ENCODE measurements at places on chromosomes 7 and 10. TPM values are rescaled to one million over a fixed set of nuclear protein-coding genes. Genes with fewer than 3 reads are reported as not detected.

DNA sequence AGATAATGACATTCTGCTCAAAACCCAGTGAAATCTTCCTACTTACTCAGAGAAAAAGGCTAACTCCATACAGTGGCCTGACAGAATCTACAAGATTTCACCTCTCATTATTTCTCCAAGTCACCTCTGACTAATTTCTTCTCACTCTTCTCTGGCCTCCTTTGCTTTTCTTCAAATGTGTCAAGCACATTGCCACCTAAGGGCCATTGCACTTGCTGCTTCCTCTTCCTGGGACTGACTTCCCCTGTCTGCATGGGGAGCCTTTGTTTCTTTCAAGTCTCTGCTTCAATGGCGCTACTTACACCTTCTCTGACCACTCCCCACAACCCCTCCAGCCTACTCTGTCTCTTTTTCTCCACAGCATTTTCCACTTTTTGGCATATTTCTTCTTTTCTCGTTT lies 36.0 kb downstream of the PRTFDC1 start:
- DNase-seq = no peak

The GNG11 gene
- total RNA-seq = 9.8 TPM

The RNLS gene
- total RNA-seq = 6.1 TPM

DNA sequence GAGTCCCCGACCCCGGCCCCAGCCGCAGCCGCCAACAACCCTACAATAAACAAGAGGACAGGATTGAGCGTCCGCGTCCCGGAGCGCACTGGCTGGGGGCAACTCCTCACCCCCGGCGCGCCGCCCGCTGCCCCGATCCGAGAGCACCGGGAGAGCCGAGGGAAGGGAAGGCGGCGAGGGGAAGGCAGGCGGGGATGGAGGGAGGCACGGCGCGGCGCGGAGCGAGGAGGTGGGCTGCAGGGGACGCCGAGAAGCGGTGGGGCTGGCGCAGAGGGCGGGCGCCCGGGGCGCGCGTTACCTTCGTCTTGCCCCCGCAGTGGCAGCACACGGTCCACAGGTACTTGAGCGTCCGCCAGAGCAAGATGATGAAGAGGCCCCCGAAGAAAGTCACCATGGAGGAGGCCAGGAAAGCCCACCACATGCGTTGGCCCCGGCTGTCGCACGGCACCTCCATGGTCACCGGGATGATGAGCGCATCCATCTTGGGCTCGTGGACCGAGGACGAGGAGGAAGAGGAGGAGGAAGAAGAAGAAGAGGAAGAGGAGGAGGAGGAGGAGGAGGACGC lies 559 bp downstream of the KCNMA1 start:
- peak; percentile 56 for DNase-seq

DNA sequence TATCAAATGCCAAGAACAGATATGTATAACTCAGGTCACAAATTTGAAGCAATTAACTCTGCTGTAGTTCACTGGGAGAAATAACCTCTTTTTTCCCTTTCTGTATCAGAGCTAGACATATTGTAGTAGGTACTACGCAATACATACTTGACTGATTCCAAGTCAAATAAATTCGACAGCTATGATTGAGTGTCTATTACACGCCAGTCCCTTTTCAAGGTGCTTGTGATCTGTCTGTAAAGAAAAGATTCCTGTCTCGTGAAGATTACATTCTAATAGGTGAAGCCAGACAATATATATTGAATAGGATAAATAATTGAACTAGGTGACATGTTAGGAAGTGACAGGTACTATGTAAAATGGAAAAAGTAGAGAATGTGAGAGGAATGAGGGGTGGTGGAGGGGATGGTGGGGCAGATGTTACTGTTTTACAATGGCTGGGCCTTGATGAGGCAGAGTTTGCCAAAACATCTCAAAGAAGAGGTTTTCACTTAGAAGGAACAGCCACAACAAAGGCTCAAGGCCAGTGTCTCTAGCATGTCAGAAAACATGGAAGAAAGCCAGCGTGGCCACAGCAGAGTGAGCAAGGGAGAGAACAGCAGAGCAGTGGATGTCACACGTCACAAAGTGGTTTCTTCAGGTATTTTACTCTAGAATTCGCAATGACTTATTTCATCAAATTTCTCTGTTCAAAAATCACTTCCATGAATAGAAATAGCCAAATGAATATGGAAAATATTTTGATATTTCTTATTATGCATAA lies 282.6 kb upstream of the CACNA2D1 start:
- no peak for DNase-seq

DNA sequence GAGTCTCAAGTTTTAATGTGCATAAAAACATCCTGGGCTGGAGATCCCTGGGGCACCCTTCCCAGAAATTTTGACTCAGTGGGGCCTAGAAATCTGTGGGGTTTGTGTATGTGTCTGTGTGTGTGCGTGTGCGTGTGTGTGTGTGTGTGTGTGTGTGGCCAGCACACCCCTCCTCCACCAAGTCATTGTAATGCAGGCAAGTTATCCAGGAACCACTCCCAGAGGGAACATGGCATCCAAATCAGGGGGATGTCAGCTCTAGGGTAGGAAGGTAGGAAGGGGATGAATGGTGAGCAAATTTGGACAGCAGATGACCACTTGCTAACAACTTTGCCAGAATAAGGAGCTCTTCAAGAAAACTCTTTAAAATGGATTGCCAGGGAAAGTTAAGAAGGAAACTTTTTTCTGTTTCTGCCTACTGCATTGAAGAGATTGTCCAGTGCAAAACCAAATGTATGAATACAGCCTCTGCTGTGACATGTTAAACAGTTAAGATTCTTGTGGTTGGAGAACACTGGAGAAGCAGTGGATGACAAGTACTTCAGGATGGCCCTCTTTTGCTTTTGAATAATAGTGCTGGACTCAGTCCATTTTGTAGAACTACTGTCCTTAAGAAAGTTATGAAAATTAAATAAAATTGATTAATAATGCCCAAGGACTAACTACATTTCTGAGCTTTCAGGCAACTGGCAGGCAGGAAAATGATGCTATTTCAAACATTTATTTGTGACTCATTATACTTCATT lies 12.3 kb downstream of the STAMBPL1 start:
- no peak for DNase-seq

- no peak for DNase-seq
These were observed 528.1 kb upstream of the DPP6 start for GRCh38 chr7:153524070-153524601.

The SLC16A9 gene
- total RNA-seq = 3.3 TPM

DNA sequence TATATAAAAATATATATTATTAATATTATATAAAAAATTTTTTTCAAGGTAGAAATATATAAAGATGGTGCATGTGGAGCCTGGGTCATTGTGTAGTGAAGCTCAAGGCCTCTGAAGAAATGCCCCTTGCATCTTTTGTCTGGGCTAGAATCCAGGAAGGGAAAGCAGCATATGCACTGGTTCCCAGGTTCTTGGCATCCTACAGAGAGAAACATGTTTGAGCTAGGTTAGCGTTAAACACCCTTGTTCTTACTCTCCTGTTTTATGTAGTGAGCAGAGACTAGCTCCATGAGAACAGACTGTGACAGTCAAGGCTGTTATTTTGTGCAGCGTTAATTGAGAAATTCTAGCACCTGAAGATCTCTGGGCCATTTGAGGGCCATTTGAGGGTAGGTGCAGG lies 116.1 kb downstream of the POM121L12 start:
- DNase-seq = no peak

DNA sequence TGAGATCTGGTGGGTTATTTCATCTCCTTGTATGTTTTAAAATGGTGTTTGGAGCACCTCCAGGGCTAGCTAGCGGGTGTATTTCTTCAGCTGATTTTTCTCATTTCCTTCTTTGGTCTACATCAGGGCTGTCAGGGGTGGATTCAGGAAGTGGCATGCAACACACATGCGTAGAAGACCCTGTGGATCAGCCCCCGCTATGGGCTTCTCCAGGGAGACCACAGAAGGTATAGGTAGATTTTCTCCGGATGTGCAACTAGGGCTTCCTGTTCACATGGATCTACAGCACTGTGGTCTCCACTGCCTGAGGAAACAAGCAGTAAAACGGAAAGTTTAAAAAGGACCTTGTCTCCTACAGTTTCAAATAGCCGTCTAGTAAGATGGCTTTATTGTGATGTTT lies 10.4 kb downstream of the NUB1 start:
- no peak for DNase-seq

- no peak for DNase-seq
These were observed 88.1 kb upstream of the IFRD1 start for GRCh38 chr7:112362053-112362650.

The ZNF783 gene
- total RNA-seq = 14.6 TPM

The PPP1R17 gene
- not detected for total RNA-seq

The ADAM22 gene
- total RNA-seq = 8.4 TPM

DNA sequence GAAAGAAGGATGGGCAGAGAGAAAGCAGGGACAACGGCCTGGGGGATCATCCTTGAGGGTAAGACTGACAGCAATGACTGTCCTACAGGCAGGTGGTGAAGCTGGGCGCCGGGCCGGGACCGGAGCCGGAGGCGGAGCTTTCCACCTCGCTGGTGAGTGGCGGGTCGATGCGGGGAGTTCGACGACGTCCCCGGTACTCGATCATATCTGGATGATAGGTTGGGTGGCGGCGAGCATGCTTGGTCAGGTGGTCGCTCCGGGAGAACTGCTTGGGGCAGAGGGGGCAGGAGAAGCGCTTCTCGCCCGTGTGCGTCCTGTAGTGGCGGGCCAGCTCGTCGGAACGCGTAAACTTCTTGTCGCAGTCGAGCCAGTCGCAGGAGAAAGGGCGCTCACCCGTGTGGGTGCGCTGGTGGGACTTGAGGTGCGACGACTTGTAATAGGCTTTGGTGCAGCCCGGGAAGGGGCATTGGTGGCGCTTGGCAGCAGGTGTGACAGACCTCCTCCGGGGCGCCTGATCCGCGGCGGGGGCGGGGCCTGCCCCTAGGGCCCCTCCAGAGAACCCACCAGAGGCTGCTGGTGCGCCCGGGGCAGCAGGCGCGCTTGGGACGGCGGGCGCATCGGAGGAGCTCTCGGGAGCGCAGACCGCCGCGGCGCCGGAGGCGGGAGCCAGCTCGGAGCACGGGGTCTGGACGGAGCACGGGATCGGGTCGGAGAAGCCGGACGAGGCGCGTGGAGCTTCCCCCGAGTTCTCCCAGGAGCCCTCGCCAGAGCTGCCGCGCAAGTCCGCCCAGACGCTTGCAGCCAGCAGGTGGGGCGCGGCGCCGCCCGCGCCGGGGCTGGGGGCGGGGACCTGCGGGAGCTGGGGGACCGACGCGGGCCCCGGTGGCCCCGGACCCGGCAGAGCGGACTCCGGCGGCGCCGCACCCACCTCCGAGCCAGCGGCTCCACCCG lies 752 bp downstream of the KLF14 start:
- no peak for DNase-seq

- DNase-seq = peak; percentile 78
These were observed 293.7 kb downstream of the POU6F2 start for GRCh38 chr7:39271402-39271801.

The GRK5 gene
- 112 TPM for total RNA-seq

The SPDYE1 gene
- not detected for total RNA-seq

DNA sequence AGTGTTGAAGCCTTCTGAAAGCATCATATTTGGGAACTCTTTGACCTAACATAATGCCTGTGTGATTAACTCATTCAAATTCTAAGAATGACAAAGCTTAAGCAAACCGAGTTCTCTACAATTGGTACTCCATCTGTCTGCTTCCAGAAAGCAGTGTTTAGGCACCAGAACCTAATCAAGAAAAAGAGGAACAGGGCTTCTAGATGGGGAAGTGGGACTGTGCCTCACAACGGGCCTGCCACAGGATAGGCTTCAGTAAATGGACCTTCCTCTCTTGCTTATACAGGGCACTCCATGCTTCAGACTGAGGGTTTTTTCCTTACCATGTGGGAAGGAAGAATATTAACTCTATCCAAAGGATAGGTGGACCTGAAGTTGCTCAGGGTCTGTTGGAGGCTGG lies 808.1 kb downstream of the XPNPEP1 start:
- DNase-seq = no peak

The LFNG gene
- 14.0 TPM for total RNA-seq

DNA sequence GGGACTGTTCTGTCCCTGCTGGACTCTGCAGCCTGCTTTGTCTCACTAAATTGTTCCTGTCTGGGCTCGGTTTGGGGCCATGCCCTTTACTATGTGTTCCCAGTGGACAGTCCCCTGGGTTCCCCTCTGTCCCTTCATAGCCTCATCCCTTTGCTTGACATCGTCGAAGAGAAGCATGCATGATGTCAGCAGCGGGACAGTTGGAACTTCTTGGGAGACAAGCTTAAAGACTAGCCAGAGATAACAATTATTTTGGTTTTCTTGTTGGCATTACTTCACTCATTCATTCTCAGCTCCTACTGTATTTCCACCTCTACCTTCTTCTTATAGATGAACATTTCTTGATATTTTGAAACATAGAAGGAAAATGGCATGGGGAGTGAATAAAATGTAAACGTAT lies 2.7 kb downstream of the EPHB6 start:
- DNase-seq = no peak

GRCh38 chr7:20870977-20871376 lies 84.3 kb upstream of the SP8 start:
- no peak for DNase-seq

DNA sequence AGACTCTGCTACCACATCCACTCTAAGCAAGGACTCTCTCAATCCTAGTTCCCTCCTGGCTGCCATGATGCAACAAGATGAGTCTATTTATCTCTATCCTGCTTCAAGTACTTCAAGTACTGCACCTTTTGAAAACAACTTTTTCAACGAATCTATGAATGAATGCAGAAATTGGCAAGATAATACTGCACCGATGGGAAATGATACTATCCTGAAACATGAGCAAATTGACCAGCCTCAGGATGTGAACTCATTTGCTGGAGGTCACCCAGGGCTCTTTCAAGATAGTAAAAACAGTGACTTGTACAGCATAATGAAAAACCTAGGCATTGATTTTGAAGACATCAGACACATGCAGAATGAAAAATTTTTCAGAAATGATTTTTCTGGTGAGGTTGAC lies 40.7 kb downstream of the AHR start:
- DNase-seq = no peak

DNA sequence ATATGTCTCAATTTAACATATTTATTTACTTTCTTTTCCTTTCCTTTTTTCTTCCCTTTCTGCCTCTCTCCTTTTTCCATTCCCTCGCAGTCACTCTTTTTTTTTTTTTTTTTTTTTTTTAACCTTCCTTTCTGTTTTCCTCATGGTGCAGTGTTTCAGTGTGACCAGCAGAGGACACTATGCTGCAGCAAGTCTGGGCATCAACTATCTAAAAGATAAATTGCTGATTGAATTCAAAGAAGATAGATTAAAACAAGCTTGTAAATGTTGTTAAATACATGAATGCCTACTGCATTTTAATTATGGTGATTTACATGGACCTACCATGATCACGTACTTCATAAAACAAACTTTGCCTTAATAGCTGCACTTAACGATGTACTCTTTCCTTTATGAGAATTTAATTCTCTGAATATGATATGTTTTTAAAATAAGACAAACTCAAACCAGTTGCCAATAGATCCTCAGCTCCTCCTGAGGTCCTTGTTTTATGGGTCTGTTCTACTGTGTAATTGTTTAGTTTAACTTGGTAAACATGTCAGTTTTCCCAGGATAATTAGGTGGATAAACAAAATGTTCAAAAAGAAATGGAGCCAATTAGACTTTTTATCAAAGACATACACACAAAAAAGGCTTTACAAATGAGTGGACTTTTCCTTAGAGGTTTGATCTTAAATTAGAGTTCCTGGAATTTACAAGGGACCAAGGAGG lies 101.0 kb upstream of the AGR3 start:
- no peak for DNase-seq

- DNase-seq = no peak
These were observed 6.9 kb downstream of the GHRHR start for GRCh38 chr7:30970594-30971094.

- DNase-seq = no peak
These were observed 41.6 kb downstream of the MRPS33 start for GRCh38 chr7:140972876-140973829.

The ARL5B gene
- 17.6 TPM for total RNA-seq

The TRDMT1 gene
- total RNA-seq = 13.4 TPM

- no peak for DNase-seq
These were observed 64.9 kb upstream of the PPIF start for GRCh38 chr10:79282388-79282787.

The ANKRD30A gene
- not detected for total RNA-seq

The TBX20 gene
- total RNA-seq = not detected
